ENCODE measurements at places on chromosomes 6 and 20. TPM values are rescaled to one million over a fixed set of nuclear protein-coding genes. Genes with fewer than 3 reads are reported as not detected.

GRCh38 chr6:44000164-44000842 lies 126.9 kb downstream of the MRPL14 start:
- peak; percentile 73 for DNase-seq

TJAP1 gene
- polyA plus RNA-seq = 43.5 TPM

GRCh38 chr6:97668716-97669115 lies 385.7 kb upstream of the MMS22L start:
- DNase-seq = no peak

C6orf118 gene
- 1.6 TPM for polyA plus RNA-seq

PRKN gene
- polyA plus RNA-seq = 3.7 TPM

All from left lung (tissue), 14 donors.